ENCODE measurements at places on chromosomes 11 and 22.

DNA sequence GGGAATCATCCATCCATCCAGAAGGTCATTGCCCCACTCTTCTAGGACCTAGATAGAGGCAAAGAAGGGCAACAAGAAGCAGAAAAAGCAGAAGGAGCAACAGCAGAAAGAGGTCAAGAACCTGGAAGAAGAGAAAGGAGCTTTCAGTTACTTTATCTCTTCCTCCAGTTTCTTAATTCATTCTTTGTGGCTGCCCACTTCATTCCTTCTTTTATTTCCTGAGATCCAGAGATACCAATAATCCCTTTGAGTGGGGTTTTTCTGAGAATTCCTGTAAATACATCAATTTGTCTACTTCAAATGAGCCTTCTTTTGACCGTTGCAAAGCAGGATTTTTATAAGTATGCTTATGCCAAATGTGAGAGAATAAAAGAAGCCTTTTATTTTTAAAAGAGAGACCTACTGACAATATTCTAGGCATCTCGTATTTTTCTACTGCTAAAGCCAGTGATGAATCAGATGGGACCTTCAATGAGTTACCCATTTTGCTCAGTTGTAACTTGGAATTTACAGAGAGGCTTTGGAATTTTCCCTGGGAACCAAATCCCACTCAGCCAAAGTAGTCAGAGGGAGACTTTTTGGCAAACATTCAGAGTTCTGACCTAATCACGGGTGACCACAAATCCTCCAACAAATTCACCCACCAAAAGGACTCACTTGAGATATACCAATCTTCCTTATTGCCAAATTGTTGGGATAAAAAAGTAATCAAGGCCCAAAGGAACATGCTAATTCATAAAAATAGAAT, 54.9 kb downstream of the ZC3H12C start:
- DNase-seq, result no peak

DNA sequence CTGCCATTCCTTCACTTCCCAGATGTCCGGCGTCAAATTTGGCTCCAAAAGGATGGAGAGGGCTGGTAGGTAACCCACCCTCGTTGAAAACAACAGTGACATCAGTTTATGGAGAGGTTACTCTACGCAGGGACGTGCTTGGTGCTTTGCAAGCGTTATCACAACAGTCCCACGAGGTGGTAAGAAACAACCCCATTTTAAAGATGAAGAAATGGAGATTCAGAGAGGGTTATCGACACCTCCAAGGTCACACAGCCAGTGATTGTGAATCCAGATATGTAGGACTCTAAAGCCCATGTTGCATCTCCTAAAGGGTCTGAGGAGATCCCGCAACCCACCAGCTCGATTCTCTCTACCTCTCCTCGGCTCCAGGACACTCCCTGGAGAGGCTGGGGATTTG, 773 bp downstream of the MIAT start:
- DNase-seq, result peak; percentile 28

- no peak for DNase-seq
These were observed 7.1 kb downstream of the RRP8 start for GRCh38 chr11:6596239-6596877.

DNA sequence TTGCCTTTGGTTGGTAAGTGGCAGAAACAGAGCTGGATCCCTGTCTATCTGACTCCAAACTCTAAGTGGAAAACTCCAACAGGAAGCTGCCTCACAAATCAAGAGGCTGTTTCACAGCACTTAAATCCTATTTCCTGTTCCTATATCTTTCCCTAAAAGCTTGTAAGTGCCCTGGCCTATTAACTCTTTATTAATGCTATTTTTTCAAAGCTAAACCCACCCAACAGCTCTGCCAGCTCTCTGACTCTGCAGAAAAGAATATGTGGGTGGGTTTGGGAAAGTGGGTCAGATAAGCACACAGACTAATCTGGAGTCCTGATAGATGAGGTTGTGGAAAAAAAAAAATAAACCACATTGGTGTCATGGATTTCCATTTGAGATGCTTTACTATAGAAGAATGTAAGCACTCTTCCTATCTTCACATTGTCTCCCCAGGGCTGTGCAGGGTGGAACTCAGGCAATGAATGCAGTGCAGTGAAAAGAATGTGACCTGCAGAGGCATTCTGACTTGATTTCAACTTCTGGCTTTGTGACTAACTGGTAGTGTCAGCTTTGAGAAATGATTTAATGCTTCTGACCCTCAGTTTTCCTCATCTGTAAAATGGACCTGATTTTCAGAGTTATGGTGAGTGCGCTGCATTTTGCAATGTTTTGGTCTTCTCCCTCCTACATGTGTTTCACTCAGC, 125.6 kb downstream of the AASDHPPT start:
- DNase-seq, result no peak

- no peak for DNase-seq
These were observed 28.4 kb upstream of the CRTAM start for GRCh38 chr11:122809866-122810265.

DNA sequence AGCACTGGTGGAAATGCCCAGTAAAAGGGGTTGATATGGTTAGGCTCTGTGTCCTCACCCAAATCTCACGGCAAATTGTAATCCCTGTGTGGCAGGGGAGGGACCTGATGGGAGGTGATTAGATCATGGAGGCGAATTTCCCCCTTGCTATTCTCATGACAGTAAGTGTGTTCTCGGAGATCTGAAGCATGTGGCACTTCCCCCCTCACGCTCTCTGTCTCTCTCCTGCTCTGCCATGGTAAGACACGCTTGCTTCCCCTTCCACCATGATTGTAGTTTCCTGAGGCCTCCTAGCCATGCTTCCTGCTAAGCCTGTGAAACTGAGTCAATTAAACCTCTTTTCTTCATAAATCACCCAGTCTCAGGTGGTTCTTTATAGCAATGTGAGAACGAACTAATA, 37.4 kb downstream of the PACSIN2 start:
- DNase-seq, result no peak

- DNase-seq, result no peak
These were observed 27.4 kb downstream of the CASP12 start for GRCh38 chr11:104870910-104871309.

DNA sequence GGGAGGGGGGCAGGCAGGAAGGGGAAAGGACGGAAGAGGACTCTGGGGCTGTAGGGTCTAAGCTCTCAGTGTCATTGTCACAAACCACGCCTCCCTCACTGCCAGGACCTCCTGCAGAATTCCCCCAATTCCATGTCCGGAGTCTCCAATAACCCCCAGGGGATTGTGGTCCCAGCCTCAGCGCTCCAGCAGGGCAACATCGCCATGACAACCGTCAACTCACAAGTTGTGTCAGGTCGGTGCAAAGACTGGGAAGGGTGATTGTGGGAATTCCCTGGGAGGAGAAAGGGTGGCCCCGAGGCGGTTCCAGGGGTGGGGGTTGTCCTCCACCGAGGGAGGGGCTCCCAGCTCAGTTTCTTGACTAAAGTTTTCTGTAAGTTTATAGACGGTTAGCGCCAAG, 86.0 kb downstream of the FEZ1 start:
- no peak for DNase-seq

DNA sequence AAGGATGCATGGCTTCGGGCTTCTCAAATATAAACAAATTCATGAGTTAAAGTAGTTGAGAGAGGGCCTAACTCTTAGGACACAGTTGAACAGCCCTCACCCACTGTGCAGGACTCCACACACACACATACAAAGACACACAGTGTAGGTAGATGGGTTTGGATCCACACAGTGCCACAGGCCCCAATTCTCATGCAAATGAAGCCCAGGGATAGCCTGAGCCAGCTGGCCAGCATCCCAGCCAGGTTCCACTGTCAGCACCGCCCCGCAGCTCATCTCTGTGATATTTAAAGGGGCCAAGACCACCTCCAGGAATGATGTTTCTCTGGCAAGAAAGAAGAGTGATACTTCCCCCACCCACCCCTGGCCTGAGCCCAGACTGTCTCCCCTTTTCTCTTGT, 11.7 kb downstream of the SLC35C1 start:
- DNase-seq, result no peak

- DNase-seq, result no peak
These were observed 759.4 kb downstream of the NELL1 start for GRCh38 chr11:21428796-21429195.

DNA sequence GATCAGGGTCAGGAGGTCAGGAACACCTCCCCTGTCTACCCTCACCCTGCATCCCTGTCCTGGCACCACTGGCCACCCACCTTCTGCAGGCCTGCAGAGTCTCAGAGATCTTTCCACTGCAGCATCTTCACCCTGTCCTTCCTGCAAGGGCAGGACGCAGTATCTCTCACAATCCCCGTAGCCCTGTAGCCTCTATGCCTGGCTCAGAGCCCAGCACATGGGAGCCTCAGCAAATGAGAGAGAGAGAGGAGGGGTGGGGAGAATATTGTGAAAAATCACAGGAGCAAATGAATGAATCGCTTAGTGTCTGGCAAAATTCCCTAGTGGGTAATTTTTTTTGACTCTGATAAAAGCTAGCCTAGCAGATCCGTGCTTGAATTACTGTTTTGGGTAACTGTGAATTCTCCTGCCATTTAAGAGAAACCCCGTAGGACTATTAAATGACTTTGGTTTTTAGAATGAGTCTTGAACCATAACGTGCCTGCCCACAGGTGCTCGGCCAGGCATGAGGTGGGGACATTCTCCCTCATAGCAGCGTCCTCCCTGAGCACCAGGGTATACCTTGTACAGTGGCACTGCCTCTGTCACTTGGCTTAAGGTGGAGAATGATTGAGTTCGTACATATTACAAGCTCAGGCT, 91.5 kb downstream of the MORC2 start:
- DNase-seq, result no peak

DNA sequence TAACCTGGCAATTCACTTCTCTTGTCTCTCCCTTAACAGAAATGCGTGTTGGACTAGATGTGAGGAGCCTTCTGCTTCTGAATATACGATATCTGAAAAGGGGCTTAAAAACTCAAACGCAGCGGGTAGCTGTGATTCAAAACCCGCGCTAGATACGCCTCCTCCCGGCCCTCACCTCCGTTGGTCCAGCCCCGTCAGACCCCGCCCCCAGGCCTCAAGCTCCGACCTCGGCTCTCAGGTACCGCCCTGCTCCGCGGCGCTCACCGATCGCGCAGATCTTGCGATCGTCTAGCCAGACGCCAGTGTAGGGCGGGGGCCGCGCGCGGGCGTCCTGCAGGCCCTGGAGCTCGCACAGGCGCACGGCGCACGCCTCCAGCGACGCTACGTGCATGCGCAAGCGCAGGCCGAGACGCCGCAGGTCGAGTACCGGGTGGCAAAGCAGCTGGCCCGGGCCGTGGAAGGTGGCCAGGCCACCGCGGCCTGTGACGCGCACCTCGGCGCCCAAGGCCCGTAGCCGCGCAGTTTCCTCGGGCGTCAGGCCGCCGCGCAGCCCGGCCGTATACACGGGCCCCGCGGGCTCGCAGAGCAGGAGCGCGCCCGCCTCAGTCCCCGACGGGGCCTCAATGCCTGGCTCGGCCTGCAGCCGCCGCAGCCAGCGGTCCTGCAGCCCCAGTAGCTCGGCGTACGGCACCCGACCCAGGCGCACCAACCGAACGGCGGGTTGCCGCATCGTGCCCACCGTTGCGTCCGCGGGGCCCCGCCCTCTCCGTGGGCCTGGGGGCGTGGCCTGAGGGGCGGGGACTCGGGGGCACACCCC, at the start of gene LIPT2:
LIPT2 (minus strand) TSS at position 751 of the 817 bp plus-strand sequence; CDS start at position 730, 21 bp downstream.
- DNase-seq, result peak; percentile 98

- no peak for DNase-seq
These were observed at the start of gene OR52K1 for GRCh38 chr11:4482445-4482844. Gene OR52K1 (plus strand): TSS chr11:4482646. CDS start chr11:4488901, 6,255 bp downstream.

DNA sequence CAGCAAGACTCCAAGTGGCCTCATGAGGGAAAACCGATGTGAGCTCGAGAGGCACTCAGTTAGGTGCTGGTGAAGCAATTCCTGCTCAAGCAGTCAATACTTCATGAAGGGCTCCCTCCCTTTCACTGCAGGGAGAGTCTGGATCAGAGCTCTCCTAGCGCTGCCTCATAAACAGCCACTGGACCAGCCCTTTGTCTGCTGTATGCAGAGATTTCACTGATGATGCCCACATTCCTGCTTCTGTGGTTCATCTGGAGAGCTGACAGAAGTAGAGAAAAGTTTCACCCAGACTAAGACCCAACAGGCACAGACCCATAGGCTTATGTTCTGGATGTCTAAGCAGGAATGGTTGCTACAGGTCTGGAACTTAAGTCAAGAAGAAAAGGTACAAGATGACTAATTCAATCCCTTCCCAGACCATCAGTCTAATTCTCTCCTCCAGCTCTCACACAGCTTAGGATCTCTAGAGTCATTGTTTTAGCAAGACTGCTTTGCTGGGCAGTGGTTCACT, 4.0 kb downstream of the UCP2 start:
- no peak for DNase-seq

GRCh38 chr11:113090716-113091480, 129.7 kb downstream of the NCAM1 start:
- DNase-seq, result no peak

GRCh38 chr11:111177037-111177871, 68.3 kb upstream of the POU2AF2 start:
- no peak for DNase-seq

DNA sequence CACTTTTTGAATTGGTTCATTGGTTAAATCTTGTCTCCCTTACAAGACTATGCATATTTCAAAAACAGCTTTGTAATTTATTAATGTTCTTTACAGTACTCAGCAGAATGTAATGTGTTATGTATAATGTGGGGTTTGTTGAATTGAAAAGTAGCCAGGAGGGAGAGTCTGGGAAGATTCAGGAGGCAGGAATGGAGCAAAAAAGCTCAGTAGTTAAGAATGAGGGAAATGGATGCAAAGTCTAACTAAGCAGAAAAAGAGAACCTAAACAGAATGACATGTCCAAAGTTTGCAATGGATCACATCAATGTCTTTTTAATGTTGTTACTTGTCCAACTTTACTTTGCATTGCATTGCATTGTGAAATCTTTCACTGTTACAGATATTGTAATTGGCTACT, 86.5 kb upstream of the CARD18 start:
- no peak for DNase-seq

DNA sequence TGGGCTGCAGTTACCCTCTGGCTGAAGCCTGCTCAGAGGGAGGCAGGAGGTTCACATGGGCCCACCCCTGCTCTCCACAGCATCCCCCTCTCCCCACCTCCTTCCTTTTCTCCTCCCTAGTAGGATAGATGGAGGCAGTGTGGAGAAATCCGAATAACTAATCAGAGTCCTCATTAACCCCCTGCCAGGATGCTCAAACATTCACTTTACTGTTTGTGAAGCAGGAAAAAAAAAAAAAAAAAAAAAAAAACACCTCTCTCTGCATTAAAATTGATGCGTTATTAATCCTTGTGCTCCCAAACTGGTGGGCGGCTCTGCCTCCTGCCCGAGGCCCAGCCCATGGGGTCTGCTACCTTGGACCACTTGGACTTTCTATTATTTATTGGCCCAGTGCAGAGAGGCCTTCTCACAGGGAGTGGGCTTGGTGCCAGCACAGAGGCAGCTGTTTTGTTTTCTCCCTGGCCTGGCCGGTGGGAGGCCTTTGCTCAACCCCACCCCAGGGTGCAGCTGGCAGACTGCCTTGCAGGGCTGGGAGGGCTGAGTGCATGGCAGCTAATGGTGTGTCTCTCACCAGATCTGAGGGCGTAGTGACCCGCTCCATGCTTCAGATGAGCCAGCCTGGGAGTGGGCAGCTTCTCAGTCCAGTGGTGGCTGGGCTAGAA, 150.7 kb downstream of the PKNOX2 start:
- DNase-seq, result no peak

- DNase-seq, result no peak
These were observed 191.3 kb downstream of the KIF18A start for GRCh38 chr11:27916541-27917100.
